Stimulated activated CD4-positive, alpha-beta T cell treated with anti-CD3 and anti-CD28 coated beads, Interleukin-1b, Interleukin-23, amount 100 ng/mL, for 24 hours (primary cell): ENCODE measurements at places on chromosomes 4 and X.

DNA sequence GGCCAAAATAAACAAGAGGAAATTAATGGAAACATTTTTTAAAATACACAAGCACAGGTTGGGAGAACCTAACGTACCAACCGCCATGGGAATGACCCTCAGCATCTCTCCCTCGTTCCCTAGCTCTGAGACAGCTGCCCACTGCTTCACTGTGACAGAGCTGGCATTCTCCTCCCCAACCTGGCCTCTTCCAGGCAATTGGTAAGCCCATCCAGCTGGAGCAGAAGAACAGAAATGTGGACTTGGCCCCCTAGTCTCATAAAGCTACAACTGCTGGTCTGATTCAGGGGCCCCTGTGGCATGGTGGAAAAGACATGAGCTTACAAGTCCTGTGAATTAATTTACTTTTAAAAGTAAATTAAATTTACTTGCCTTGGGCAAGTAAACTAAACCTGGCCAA is 245.1 kb downstream of the PTTG2 start:
- no peak for DNase-seq

DNA sequence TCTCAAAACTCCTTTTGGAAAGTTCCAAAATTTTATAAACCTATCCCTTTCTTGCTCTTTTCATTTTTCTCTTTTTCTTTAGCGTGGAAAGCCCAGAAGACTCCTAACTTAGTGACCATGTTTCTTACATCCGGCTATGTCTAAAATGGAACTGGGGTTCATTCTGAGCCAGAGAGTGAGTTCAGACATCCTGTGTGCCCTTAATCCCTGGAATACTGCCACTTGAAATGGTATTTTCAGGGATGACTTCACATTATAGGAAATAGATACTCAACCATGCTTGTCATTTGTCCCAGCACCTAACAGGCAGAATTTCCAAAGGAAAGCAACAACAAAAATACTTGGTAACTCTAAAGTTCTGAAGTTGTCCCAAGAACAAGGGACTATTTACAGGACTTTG is 379.6 kb downstream of the ARHGAP24 start:
- DNase-seq, result no peak

GRCh38 chr4:185735866-185736400 is 76.1 kb downstream of the SORBS2 start:
- DNase-seq, result no peak

- DNase-seq, result no peak
Measured at GRCh38 chrX:151724563-151725337, 8.9 kb downstream of the FATE1 start.

GRCh38 chr4:19051831-19052230 is 1030.3 kb upstream of the LCORL start:
- no peak for DNase-seq

- DNase-seq, result no peak
Measured at GRCh38 chr4:21893136-21893535, 55.4 kb downstream of the KCNIP4 start.

DNA sequence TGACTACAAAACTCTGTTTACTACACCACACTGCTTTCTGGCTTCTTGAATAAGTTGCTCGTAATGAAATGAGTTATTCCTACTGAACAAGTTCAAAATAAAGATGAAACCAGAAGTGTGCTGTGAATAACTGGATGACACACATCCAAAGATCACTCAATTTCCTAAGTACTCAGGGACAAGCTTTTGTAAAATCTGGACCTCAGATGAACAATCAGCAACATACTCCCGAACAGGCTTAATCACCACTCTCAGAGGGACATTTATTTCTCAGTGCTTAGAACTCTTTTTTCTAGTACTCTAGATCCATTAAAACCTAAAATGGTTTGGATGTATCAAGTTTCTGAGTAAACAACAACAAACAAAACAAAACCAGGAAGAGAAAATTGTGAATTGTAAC is 61.5 kb upstream of the EXOC1L start:
- DNase-seq, result no peak

GRCh38 chrX:16797358-16797757 is 11.1 kb downstream of the TXLNG start:
- DNase-seq, result no peak

GRCh38 chr4:104205116-104205515 is 289.6 kb downstream of the CXXC4 start:
- DNase-seq, result no peak

DNA sequence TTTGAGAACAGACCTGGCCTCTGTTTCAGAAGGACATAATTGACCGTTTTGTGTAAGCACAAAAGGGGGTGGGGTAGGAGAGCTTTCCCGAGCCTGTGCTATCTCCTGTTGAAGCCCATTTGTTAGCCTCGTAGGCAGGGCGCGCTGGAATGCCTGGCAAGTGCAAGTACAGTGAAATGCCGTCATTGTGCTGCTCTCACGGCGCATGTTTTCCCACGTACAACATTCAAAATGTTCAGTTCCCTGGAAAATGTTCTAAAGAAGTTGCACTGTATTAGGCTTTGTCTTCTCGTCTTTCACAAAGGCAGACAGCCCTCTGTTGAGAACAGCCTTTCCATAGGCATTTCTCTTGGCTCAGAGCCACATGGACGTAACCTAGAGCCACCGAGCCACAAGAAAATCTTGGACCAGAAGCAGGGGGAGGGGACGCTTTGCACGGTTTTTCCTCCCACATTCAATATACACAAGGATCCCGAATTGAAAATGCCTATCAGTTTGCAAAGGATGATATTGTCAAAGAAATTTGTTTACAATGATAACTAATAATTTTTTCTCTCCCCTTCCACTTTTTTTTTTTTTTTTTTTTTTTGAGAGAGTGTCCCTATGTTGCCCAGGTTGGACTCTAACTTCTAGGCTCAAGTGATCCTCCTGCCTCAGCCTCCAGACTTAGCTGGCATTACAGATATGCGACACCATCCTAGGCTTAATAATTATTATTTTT is 54.6 kb upstream of the RAPGEF2 start:
- DNase-seq, result no peak

- DNase-seq, result no peak
Measured at GRCh38 chr4:95545546-95545945, 3.2 kb downstream of the UNC5C start.
